Lung (tissue), 17 donors: ENCODE measurements at places on chromosomes 1 and 21. TPM values are rescaled to one million over a fixed set of nuclear protein-coding genes. Genes with fewer than 3 reads are reported as not detected.

KIAA1614 gene
- total RNA-seq = 6.2 TPM

CFHR5 gene
- not detected for total RNA-seq

LRRN2 gene
- 1.3 TPM for total RNA-seq

FAM167B gene
- total RNA-seq = 2.6 TPM

KCNJ6 gene
- total RNA-seq = 0.31 TPM

GBP1 gene
- 30.7 TPM for total RNA-seq

TTC34 gene
- total RNA-seq = 0.94 TPM

ARHGAP30 gene
- 10.5 TPM for total RNA-seq

HES5 gene
- 0.46 TPM for total RNA-seq

DCDC2B gene
- 7.2 TPM for total RNA-seq

SLC45A3 gene
- total RNA-seq = 8.6 TPM

CYP2J2 gene
- 3.9 TPM for total RNA-seq

CELF3 gene
- 0.31 TPM for total RNA-seq

FBLIM1 gene
- total RNA-seq = 37.4 TPM

SIM2 gene
- not detected for total RNA-seq

NBPF4 gene
- not detected for total RNA-seq

CHIT1 gene
- total RNA-seq = 0.89 TPM

HHAT gene
- 11.3 TPM for total RNA-seq

SPRR2A gene
- total RNA-seq = 0.82 TPM

LMOD1 gene
- 11.4 TPM for total RNA-seq

CRP gene
- total RNA-seq = 0.71 TPM

MYOG gene
- not detected for total RNA-seq

CR2 gene
- 0.34 TPM for total RNA-seq

GRHL3 gene
- 0.40 TPM for total RNA-seq

BSND gene
- not detected for total RNA-seq

CELA3A gene
- not detected for total RNA-seq

KRTAP12-2 gene
- not detected for total RNA-seq

LRRIQ3 gene
- 1.4 TPM for total RNA-seq

SLC22A15 gene
- 16.4 TPM for total RNA-seq

KCNN3 gene
- total RNA-seq = 3.2 TPM

PLA2G2A gene
- total RNA-seq = 33.1 TPM

CGN gene
- total RNA-seq = 38.9 TPM

RRP1B gene
- total RNA-seq = 18.1 TPM

CHODL gene
- 3.5 TPM for total RNA-seq

AK5 gene
- total RNA-seq = 3.0 TPM

DNM3 gene
- 7.3 TPM for total RNA-seq

ODR4 gene
- 29.3 TPM for total RNA-seq

ATP6V1G3 gene
- total RNA-seq = not detected

DPT gene
- 9.5 TPM for total RNA-seq
